T-helper 1 cell treated with Interleukin-12 subunit alpha and Interleukin-12 subunit beta and Interleukin-4 antibody, amounts not matched to agents 30 ng/mL and 1 ng/mL, for 36 hours (primary cell): ENCODE measurements at places on chromosomes 11 and 22. TPM values are rescaled to one million over a fixed set of nuclear protein-coding genes. Genes with fewer than 3 reads are reported as not detected.

SEPTIN5 gene
- 0.71 TPM in 1 of 2 replicates, not detected in the other for total RNA-seq

OR5B21 gene
- 0.54 and 1.1 TPM in 2 replicates for total RNA-seq

FAM180B gene
- total RNA-seq = 0.15 TPM in 1 of 2 replicates, not detected in the other

C11orf87 gene
- not detected in 2 replicates for total RNA-seq

CCDC15 gene
- 3.9 and 4.2 TPM in 2 replicates for total RNA-seq

SLC22A8 gene
- not detected in 2 replicates for total RNA-seq

NF2 gene
- 59.1 and 60.1 TPM in 2 replicates for total RNA-seq

SLC1A2 gene
- not detected in 2 replicates for total RNA-seq

GDPD4 gene
- not detected in 2 replicates for total RNA-seq

ARHGAP8 gene
- 0.10 and 0.44 TPM in 2 replicates for total RNA-seq

CRYAB gene
- 0.76 TPM in 1 of 2 replicates, not detected in the other for total RNA-seq

SMC1B gene
- 0.44 TPM in 2 replicates for total RNA-seq

CREB3L1 gene
- total RNA-seq = not detected in 2 replicates

BARX2 gene
- total RNA-seq = 2.0 and 2.7 TPM in 2 replicates

BIK gene
- total RNA-seq = 0.29 and 0.51 TPM in 2 replicates

EMID1 gene
- not detected in 2 replicates for total RNA-seq
